MM.1S (cell line): ENCODE measurements at places on chromosomes 12 and 14.
A peak's percentile ranks its signal among the peaks of the same experiment; 100 is the strongest.

GRCh38 chr12:118107011-118107410 lies 3.2 kb upstream of the VSIG10 start:
- H3K36me3 ChIP-seq = no peaks in the 10 kb centered on the region
- no peak overlapping the region for H3K27ac ChIP-seq
- 0 out of 2 replicates have a peak, but pooled peaks cover 4% of the 10 kb centered on the region for H3K27me3 ChIP-seq
- H3K4me1 ChIP-seq = no peaks in the 10 kb centered on the region
- no peak for DNase-seq

GRCh38 chr14:104817930-104818713 lies 17.2 kb downstream of the ZBTB42 start:
- no peak overlapping the region for H3K27ac ChIP-seq
- H3K36me3 ChIP-seq = no peaks in the 10 kb centered on the region
- no peak for DNase-seq
- peaks cover 10% of the 10 kb centered on the region for H3K27me3 ChIP-seq
- no peaks in the 10 kb centered on the region for H3K4me1 ChIP-seq

GRCh38 chr14:55938249-55938791 lies 179.9 kb upstream of the PELI2 start:
- H3K4me1 ChIP-seq = no peaks in the 10 kb centered on the region
- no peak overlapping the region for H3K27ac ChIP-seq
- no peaks in the 10 kb centered on the region for H3K36me3 ChIP-seq
- H3K4me3 ChIP-seq = no peak overlapping the region
- DNase-seq = no peak

GRCh38 chr12:24599736-24600135 lies 349.2 kb downstream of the BCAT1 start:
- no peaks in the 10 kb centered on the region for H3K36me3 ChIP-seq
- DNase-seq = no peak
- H3K27me3 ChIP-seq = no peaks in the 10 kb centered on the region
- H3K4me3 ChIP-seq = no peak overlapping the region
- H3K27ac ChIP-seq = no peak overlapping the region

GRCh38 chr12:107448198-107448597 lies 237.4 kb upstream of the PWP1 start:
- no peaks in the 10 kb centered on the region for H3K4me1 ChIP-seq
- no peaks in the 10 kb centered on the region for H3K36me3 ChIP-seq

DNA sequence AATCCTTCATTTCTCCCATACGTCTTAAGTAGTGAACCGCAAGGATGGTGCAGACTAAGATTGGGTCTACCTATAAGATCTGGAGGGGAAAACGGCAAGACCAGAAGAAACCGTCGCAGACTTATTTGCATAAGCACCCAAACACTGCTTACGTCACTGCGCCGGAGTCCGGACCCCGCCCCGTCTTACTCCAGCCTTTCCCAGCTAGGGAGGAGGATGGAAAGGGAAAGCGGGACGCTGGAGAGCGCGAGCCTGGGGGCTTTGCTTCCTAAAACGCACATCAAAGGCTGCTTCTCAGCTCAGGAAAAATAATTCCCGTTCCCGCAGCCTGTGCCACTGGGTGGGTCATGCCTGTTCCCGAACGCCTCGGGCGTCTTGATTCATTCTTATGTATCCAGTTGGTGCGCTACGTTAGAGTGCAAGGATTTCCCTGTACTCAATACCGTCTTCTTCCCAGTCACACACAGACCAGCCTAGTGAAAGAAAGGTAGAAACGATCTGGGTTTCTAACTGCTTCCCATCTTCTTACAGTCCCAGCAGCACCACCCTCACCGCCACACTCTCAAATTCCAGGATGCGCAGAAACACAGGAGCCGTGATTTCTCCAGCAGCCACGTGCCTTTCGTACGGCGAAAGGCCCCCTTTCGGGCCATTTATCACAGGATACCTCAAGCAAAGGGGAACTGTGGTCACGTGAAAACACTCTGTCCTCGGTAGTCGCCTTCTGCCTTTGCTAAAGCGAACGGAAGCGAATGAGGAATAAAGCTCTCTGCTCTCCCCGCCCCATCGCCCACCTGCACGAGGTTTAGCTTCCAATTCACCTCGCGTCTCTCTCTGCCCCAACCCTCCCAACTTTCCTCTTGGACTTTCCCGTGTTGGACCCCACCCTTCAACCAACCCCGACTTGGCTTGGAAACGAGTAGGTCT lies 1.1 kb downstream of the SLC6A15 start:
- H3K4me3 ChIP-seq = peak overlapping the region; percentile 59
- H3K27me3 ChIP-seq = no peaks in the 10 kb centered on the region
- peak; percentile 48 for DNase-seq
- H3K4me1 ChIP-seq = no peaks in the 10 kb centered on the region

DNA sequence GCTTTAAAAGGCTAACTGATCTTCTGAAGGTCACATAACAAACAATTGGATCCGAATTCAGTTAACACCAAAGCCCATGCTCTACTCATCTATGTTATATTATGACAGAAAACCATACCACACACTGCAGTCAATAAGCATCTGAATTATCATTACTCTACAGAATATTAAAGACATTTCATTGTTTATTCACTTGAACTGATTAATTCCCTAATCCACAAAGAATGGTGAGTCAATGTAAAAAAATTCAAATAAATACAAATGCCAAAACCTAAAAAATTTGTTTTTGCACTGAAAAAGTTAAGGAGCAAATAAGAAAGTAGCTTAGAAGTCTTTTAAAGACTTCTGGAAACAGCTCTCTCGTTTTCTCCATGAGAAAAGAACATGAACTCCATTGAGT lies 13.7 kb downstream of the NID2 start:
- no peaks in the 10 kb centered on the region for H3K36me3 ChIP-seq
- no peaks in the 10 kb centered on the region for H3K4me1 ChIP-seq
- no peaks in the 10 kb centered on the region for H3K27me3 ChIP-seq
- no peak overlapping the region for H3K4me3 ChIP-seq
- DNase-seq = no peak

- no peaks in the 10 kb centered on the region for H3K4me1 ChIP-seq
- no peak overlapping the region for H3K27ac ChIP-seq
- H3K27me3 ChIP-seq = no peaks in the 10 kb centered on the region
- no peaks in the 10 kb centered on the region for H3K36me3 ChIP-seq
- DNase-seq = no peak
Observed at GRCh38 chr12:47422611-47423010, 283.2 kb downstream of the RPAP3 start.

DNA sequence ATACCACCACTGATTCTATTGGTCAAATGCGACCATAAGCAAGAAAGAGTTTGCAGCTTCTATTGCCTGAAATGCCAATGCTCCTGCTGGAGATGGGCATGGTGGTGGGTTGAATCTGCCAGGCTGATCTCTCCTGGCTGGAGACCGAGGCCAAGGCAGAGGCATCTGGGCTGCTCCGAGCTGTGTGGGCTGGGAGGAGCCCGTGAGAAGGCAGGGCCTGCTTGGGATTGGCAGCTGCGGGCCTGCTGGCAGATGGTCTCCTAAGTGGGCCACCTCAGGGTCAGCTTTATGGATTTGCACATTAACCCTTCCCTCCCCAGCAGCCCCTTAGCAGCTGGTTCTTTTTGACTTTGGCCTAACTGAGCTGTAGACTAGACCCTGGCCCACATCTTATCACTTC lies 25.4 kb downstream of the SRRM4 start:
- no peak overlapping the region for H3K4me3 ChIP-seq
- DNase-seq = no peak
- no peaks in the 10 kb centered on the region for H3K27me3 ChIP-seq
- H3K27ac ChIP-seq = no peak overlapping the region
- no peaks in the 10 kb centered on the region for H3K36me3 ChIP-seq
- no peaks in the 10 kb centered on the region for H3K4me1 ChIP-seq

GRCh38 chr12:8701046-8701660 lies 3.4 kb downstream of the RIMKLB start:
- no peaks in the 10 kb centered on the region for H3K4me1 ChIP-seq
- DNase-seq = no peak
- H3K4me3 ChIP-seq = no peak overlapping the region

GRCh38 chr12:85076688-85077430 lies 40.7 kb downstream of the LRRIQ1 start:
- no peak overlapping the region for H3K4me3 ChIP-seq
- peak; percentile 70 for DNase-seq
- no peaks in the 10 kb centered on the region for H3K27me3 ChIP-seq
- H3K36me3 ChIP-seq = no peaks in the 10 kb centered on the region

DNA sequence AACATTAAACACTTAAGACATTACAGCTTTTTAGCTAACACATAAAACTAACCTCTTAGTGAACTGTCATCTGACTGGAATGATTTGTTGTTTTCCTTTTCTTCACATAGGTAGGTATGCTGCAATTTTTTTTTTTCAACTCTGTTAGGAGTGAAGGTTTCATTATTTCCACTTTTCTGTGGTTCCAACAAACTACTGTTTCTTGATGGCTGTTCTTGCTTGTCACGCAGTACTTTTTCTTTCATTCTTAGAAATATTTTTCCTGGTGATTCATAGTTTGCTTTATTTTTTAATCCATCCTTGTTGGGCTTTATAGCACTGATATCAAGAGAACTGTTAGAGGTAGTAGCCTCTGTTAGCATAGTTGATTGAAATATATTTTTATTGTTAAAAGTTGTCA lies 6.3 kb downstream of the MIS18BP1 start:
- no peaks in the 10 kb centered on the region for H3K36me3 ChIP-seq
- H3K4me1 ChIP-seq = peaks cover 7% of the 10 kb centered on the region
- H3K4me3 ChIP-seq = no peak overlapping the region
- no peak overlapping the region for H3K27ac ChIP-seq

- no peaks in the 10 kb centered on the region for H3K36me3 ChIP-seq
- no peak overlapping the region for H3K4me3 ChIP-seq
- H3K4me1 ChIP-seq = no peaks in the 10 kb centered on the region
Observed at GRCh38 chr12:69298947-69299346, 49.2 kb upstream of the LYZ start.

DNA sequence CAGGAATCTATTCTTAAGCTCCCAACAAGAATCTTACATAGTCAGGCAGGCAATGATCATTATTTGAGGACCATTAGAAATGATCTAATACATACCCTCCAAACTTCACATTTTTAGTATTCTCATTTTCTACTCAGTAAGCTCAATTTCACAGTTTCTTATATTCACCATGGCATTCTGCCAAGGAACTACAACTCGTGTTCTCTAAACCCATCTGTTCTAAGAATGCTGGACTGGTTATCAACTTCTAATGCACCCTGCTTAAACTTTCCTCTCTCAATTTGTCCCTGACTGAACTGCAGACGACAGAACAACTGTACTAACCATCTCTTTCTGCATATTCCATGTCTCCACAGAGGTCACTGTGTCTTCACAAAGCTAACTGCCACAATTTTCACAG lies 58.6 kb downstream of the GXYLT1 start:
- no peak overlapping the region for H3K4me3 ChIP-seq
- no peaks in the 10 kb centered on the region for H3K27me3 ChIP-seq
- no peaks in the 10 kb centered on the region for H3K4me1 ChIP-seq
- H3K36me3 ChIP-seq = no peaks in the 10 kb centered on the region

GRCh38 chr12:129844662-129845220 lies 59.1 kb downstream of the TMEM132D start:
- no peaks in the 10 kb centered on the region for H3K36me3 ChIP-seq
- no peak for DNase-seq
- H3K27ac ChIP-seq = no peak overlapping the region
- no peaks in the 10 kb centered on the region for H3K4me1 ChIP-seq
- no peaks in the 10 kb centered on the region for H3K27me3 ChIP-seq
- no peak overlapping the region for H3K4me3 ChIP-seq

- no peaks in the 10 kb centered on the region for H3K36me3 ChIP-seq
- H3K4me3 ChIP-seq = peak overlapping the region; percentile 79
- peak overlapping the region; percentile 73; the same call in 1 of the 2 replicates for H3K27ac ChIP-seq
- H3K27me3 ChIP-seq = no peaks in the 10 kb centered on the region
- DNase-seq = no peak
Observed at GRCh38 chr12:75481774-75482173, 1.2 kb downstream of the GLIPR1 start.

GRCh38 chr12:110307372-110307771 lies 26.3 kb downstream of the ATP2A2 start:
- H3K4me1 ChIP-seq = no peaks in the 10 kb centered on the region
- H3K27me3 ChIP-seq = no peaks in the 10 kb centered on the region
- no peak for DNase-seq
- H3K27ac ChIP-seq = no peak overlapping the region
- no peaks in the 10 kb centered on the region for H3K36me3 ChIP-seq

DNA sequence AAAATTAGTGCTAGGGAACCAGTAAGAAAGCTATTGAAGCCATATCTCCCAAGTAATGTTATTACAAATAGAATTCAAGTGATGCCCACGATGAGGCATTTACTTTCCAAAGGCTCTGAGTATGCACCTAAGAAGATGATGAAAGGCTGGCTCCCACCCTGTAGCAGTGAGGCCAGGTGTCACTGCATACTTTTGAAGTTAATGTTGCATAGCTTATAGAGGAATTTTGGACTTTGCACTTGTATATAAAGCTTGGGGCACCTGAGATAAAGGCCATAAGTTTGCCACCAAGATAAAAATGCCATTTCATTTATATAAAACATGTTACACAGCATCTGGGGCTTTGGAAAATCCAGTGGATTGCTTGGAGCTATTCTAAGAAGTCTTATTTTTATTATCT lies 96.2 kb downstream of the PTPRB start:
- H3K27me3 ChIP-seq = no peaks in the 10 kb centered on the region
- no peak overlapping the region for H3K4me3 ChIP-seq
- no peak overlapping the region for H3K27ac ChIP-seq
- H3K36me3 ChIP-seq = no peaks in the 10 kb centered on the region

DNA sequence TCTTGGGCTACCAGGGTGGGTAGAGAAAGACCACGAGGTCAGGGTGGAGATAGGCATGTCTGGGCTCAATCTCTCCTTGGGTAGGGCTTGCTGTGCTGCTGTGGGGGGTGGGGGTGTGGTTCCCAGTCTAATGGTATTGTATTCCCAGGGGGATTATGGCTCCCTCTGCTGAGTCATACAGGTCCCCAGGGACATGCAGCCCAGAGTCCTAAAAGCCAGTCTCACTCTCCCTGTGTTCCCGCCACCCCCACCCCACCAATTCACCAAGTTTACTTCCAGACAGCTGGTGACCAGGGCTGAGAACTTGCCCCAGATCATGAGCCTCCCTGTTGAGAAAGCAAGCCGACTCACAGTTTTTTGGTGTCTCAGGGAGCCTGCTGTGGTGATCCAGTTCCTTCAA lies 367.6 kb downstream of the C12orf75 start:
- H3K36me3 ChIP-seq = no peaks in the 10 kb centered on the region
- H3K4me3 ChIP-seq = no peak overlapping the region
- no peak for DNase-seq
- H3K27ac ChIP-seq = no peak overlapping the region
- H3K4me1 ChIP-seq = peaks cover 12% of the 10 kb centered on the region
- H3K27me3 ChIP-seq = no peaks in the 10 kb centered on the region

DNA sequence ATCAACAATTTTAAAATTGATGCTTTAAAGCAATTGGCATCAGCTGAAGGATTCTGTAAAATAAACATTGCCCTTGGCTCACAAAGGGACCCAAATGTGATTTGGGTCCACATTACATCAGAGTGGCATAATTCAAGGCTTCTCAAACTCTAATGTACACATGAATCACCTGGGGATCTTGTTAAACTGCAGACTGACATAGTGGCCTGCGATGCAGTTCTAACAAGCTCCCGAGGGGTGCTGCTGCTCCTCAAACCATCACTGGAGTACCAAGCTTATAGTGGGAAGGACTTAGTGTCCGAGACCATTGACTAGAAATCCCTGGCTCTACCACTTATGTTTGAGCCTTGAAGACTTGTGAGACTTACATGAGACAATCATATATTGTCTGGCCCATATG lies 31.8 kb upstream of the DNM1L start:
- 0 out of 2 replicates have a peak, but pooled peaks cover 3% of the 10 kb centered on the region for H3K4me1 ChIP-seq
- H3K27me3 ChIP-seq = no peaks in the 10 kb centered on the region
- H3K4me3 ChIP-seq = no peak overlapping the region
- H3K27ac ChIP-seq = no peak overlapping the region
- 0 out of 2 replicates have a peak, but pooled peaks cover 3% of the 10 kb centered on the region for H3K36me3 ChIP-seq

GRCh38 chr14:88095791-88096190 lies 90.9 kb downstream of the GPR65 start:
- H3K36me3 ChIP-seq = no peaks in the 10 kb centered on the region
- H3K27me3 ChIP-seq = no peaks in the 10 kb centered on the region
- no peak for DNase-seq
- no peak overlapping the region for H3K4me3 ChIP-seq
- no peaks in the 10 kb centered on the region for H3K4me1 ChIP-seq
